GM18507 (cell line): ENCODE measurements at places on chromosomes 11 and 22.

- DNase-seq, result no peak
Measured at GRCh38 chr11:19652623-19653375, 59.8 kb upstream of the NAV2 start.

GRCh38 chr11:126352934-126353801 is 2.3 kb upstream of the ST3GAL4 start:
- DNase-seq, result no peak

DNA sequence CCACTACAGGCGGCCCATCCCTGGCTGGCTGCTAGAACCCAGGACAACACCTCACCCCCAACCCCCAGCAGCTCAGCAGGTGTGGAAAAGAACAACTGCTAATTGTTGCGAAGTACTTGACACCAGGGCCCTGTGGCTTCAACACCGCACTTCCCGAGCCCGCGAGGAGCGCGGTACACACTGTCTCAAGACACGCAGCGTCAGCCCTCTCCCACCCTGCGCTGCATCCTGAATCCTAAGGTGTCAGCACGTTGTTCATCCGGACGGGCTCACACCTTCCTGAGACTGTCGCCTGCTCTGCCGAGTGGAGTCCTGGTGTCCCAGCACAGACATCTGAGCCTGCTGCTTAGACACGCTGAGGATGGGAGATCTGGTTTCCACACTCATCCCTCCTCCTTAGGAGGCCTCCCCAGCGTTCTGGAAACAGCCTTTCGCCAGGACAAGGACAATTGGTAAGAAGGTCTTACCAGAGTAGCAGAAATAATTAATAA is 1336.2 kb downstream of the BRD1 start:
- DNase-seq, result no peak

DNA sequence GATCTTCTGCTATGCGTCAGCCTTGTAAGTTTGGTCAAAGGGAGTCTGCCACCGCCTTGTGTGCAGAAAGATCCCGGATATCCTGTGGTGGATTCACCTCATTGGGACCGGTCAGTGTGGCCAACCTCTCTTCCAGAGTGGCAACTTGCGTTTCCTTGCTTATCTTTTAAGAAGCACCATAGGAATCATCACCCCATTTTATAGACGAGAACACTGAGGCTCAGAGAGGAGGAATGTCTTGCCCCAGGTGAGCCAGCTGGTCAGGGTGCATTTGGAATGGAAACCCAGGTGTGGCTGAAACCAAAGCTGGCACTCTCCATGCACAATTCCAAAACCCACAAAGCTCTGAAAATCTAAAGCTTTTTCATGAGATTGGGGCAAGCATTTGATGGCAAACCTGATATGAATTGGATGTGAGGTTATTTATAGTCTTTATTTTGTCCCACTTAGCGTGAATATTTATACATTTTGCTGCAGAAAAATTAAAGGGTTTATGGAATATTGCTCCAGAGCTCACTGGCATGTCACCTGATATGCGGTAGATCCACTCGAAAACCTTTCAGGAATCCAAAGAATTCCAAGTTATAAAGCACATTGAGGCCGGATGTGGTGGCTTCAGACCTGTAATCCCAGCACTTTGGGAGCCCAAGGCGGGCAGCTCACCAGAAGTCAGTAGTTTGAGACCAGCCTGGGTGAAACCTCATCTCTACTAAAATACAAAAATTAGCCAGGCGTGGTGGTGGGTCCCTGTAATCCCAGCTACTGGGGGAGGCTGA is 12.1 kb upstream of the EIF3D start:
- DNase-seq, result no peak

- DNase-seq, result no peak
Measured at GRCh38 chr22:49961601-49962011, 1.0 kb downstream of the PIM3 start.

GRCh38 chr11:42006766-42007165 is 547.3 kb upstream of the LRRC4C start:
- DNase-seq, result no peak

- DNase-seq, result no peak
Measured at GRCh38 chr22:46110215-46110614, 40.1 kb upstream of the PPARA start.

- no peak for DNase-seq
Measured at GRCh38 chr11:2138431-2139122, 612 bp downstream of the IGF2 start.

DNA sequence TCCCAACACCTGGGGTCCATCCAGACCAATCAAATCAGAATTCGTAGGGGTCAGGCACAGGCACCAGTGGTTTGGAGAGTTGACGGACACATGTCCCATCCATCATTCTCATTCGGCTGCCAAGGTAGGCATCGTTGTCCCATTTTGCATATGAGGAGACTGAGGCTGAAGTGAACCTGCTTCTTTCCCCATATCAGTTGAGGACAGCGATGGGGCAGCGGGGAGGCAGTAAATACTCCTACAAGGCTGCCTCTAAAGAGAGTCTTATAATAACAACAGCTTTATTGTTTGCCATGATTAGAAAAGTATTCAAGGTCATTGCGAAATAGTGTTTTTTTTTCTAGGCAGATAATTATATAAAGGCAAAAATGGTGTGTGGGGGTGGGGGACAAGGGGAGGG is 1.6 kb upstream of the BEST1 start:
- DNase-seq, result no peak

- DNase-seq, result no peak
Measured at GRCh38 chr11:70226183-70226582, 23.1 kb downstream of the FADD start.

- DNase-seq, result no peak
Measured at GRCh38 chr11:86207413-86207812, 37.1 kb upstream of the EED start.

DNA sequence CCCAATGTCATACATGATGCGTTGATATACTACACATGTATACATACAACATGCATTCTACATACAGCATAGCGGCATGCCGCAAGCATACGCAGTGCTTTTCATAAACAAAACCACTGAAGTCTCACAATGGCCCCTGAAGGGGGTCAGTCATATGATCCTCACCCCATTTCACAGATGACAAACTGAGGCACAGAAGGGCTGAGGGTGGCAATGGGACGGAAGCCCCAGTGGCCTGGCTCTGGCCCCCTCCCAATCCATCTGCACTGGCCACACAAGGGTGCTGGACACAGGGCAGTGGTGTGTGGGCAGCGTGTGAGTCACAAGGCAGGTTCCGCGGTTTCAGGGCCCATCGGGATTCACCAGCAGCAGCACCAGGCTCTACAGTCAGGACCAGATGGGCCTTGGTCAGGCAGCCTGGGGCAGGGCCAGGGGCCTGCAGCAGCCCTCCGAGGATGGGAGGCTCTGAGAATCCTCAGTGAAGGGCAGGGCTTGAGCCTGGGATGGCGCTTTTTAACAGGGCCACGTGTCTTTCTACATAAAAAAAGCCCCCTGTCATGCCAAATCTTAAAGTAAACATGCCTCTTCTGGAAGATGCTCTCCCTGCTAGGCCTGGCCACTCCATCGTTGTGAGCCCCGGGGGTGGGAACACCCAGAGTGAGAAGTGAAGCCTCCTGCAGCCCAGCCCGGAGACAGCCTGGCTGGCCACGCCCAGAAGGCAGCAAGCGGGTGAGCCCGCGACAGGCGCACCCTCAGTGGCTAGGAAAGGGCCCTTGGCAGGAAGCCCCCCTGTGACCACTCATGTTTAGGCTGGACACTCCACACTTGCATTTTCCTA is 206.5 kb downstream of the CTTN start:
- no peak for DNase-seq

GRCh38 chr11:123608945-123609344 is 45.5 kb downstream of the SCN3B start:
- no peak for DNase-seq

DNA sequence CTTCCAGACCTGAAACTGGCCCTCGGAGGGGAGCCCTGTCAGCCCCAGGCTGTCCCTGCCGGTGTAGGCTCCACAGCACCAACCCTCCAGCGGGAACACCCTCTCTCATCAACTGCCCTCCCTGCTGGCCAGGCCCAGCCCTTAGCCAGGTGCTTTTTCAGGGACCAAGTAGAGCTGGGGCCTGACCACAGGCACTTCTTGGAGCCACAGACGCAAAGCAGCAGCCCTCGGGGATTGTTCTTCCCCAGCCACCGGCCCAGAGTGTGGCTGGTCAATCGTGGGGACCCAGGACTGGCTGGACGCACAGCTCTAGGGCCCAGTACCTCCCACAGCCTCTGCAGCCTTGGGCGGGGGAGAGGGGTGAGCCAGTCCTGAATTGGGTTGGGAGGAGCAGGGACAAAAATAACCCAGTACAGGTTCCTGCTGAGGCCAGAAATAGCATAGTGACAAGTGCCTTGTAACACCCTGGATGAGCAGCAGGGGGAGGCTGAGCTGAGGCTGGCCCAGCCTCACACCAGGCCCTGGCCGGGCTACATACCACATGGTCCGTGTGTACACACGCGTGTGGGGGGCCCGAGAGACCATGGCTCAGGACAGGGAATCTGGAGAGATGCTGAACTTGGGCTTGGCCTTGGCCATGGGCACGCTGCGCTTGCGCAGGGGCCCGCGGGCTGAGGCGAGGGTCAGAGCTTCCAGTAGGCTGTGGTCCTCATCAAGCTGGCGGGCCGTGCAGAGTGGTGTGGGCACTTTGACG is 2.0 kb downstream of the KCNJ11 start:
- DNase-seq, result no peak

DNA sequence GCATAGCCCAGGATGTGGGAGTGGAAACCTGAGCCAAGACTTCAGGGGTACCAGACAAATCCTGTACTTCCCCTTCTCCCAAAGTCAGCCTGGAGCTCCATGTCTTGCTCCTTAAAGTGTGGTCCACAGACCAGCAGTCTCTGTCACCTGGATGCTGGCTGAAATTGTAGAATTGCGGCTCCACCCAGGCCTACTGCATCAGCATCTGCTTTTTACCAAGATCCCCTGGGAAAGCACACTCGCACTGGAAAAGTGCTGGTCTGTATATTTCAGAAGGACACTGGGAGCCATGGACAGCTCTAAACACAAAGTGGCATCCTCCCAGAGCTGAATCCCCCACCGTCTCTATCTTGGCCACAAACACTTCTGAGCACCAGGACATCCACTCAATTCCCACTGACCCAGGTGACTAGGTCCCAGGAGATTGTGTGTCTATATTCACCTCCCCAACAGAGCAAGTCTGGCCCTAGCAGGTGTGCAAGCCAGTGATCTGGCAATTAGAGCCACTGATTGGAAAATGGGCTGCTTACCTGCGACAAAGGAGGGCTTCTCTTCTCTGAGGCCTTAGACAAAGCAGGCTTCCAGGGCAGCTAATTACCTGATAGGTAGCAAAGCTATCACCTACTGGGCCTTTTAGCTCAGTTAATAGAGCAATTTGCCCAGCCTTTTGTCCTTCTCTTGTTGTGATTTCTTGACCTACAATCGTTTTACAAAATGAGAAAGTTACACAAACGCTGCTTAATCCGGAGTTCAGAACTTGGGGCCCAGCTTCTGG is 443.3 kb downstream of the MN1 start:
- DNase-seq, result no peak

- no peak for DNase-seq
Measured at GRCh38 chr11:12118949-12119348, 8.6 kb downstream of the MICAL2 start.

GRCh38 chr11:13940907-13941256 is 21.6 kb upstream of the SPON1 start:
- DNase-seq, result no peak

GRCh38 chr11:110032259-110032658 is 60.9 kb upstream of the ZC3H12C start:
- no peak for DNase-seq

DNA sequence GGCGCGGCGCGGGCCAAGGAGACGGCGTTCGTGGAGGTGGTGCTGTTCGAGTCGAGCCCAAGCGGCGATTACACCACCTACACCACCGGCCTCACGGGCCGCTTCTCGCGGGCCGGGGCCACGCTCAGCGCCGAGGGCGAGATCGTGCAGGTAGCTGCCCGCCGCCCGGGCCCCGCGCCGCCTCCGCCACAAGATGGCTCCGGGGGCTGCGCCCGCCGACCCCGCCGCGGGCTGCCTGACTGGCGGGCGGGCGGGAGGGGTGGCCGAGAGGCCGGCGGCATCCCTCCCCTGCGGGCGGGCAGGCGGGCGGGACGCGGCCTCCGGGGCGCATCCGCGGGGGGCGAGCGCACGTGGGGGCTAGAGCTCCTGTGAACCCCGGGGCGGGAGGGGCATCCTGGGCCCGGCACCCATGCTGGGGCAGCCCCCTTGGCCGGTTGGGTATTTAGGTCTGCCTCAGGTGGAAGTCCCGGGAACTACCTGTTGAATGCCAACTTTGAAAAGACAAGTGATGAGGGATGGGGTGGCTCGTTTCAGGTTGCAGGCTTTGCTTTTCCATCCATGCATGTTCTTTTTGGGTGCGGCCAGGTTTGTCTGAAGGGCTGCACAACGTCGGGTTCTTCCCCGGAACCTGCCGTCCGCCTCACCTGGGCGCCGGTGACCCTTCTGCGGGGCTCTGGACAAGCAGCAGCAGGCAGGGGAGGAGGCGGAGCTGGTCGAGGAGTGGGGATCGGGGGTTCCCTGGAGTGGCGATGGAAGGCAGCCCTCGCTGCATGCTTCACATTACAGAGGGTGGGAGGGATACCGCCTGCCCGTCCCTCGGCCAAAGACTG is 760 bp downstream of the ZNRF3 start:
- DNase-seq, result no peak

DNA sequence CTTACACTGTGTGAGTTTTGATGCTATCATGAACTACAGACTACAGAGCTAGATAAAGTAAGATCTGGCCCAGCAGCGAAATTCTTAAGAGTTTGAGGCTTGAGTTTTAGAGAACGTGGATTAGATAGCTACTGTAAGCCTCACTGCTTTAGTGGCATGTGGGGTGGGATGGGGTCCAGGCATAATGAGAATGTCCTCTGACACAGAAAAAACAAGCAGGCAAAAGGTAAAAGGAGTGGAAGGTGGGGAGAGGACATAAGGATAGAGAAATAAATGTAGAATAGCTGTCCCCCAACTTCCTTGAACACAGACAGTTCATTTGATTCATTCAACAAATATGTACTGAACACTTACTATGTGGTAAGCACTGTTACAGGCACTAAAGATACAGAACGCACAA is 324.5 kb upstream of the PITPNB start:
- DNase-seq, result no peak

GRCh38 chr22:37051391-37052385 is at the start of gene KCTD17:
KCTD17 (plus strand) TSS chr22:37051742; CDS start chr22:37051761, 19 bp downstream.
- peak; percentile 95 for DNase-seq

DNA sequence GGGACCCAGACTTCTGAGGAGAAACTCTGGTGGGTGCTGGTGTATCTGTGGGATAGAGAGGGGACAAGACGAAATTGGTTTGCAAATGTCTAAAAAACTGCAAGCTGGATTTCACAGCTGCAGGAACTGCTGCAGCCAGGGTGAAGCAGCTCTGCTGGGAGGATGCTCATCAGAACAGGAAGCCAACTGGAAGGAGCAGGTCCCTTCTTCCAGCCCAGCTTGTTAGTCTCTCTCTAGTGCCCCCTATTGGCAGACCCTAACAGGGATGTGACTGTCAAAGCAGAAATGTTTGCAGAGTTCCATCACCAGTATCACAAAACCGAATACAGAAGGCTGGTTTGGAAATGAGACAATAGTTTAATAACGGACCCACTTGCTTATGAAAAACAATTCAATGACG is 74.8 kb upstream of the SLC22A12 start:
- DNase-seq, result no peak
